NCI-H460 (cell line): ENCODE measurements at places on chromosomes 4 and X. TPM values are rescaled to one million over a fixed set of nuclear protein-coding genes. Genes with fewer than 3 reads are reported as not detected.
A peak's percentile ranks its signal among the peaks of the same experiment; 100 is the strongest.

The MAGEB1 gene
- total RNA-seq: not detected in 2 replicates

DNA sequence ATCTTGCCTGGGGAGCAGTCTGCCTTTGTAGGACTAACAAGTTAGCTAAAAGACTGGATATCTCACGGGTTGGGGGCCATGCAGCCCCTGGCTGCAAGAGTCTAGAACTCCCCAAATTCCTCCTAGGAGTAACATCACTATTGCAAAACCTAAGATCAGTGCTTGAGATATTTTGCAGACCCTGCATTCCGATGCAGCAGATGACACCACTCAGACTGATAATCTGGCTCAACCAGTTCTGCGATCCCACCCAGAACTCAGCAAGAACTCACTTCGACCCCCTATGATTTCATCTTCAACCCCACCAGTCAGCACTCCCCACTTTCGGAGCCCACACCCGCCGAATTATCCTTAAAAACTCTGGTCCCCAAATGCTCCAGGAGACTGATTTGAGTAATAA lies 834.0 kb downstream of the C4orf33 start:
- DNase-seq: no peak

DNA sequence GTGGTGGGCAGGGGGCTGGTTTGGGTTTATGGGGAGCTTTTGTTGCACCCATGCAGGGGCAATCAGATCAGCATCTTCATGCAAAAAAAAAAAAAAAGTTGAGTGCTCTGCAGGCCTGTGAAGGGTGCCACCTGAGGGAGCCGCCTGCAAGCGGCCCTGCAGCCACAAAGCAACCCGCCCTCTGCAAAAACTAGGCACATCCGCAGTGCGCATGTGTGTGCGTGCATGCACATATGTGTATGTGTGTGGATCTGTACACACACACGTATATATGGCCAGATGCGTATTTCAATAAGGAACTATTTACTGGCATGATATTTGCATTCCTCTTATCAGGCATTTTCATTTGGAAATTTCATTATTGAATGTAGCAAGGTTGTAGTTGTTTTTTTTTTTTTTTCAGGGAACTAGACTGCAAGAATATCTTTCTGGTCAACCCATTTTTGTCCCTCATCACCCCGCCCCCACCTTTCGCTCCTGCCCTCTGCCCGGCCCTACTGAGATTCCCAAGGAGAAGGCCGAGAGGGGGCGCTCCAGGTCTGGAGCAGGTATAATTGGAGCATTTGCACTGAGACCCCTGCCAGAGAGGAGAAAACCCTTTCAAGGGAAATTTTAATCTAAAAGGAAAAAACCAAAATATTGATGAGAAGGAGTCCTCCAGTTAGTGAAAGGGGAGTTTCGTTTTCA lies 18.1 kb downstream of the CCNQ start:
- DNase-seq: no peak

DNA sequence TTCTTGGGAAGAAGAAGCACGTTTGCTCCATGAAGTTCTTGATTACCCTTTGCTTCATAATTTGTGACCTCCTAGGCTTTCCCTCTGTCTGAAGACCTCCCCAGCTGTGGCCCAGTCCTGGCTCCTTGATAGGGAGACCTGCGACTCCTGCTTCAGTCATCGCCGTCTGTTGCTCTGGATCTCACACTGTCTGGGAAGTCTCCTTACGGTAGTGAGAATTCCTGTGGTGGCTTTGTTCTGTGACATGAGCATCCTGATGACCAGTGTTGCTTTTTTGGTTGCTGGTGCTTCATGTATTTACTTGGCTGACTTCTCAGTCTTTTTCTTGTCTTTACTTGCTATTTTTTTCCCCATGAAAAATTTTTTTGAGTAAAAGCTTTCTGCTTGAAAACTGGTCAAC lies 44.2 kb downstream of the JADE1 start:
- no peak for DNase-seq

GRCh38 chrX:13254076-13254785 lies 65.6 kb downstream of the ATXN3L start:
- peak; percentile 3 for DNase-seq

DNA sequence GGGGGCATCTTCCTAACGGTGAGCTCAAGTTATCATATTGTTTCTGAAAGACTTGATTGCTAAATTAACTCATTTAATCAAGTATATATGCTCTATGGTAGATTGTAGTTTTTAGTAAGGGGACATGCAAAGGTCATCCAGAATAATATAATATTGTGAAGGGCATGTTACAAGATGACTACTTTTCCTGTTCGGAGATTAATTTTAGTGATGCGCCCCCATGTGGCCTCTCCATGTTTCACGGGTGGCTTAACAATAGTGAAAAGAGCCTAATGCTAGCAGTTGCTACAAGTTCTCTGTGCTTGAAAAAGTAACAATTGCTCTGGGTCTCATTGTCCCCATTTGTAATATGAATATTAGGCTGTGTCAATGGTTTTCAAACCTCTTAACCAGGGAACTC lies 12.2 kb downstream of the SMPX start:
- peak; percentile 28 for DNase-seq

The TMPRSS11F gene
- not detected in 2 replicates for total RNA-seq

GRCh38 chr4:26806331-26806730 lies 54.3 kb upstream of the STIM2 start:
- no peak for DNase-seq

- no peak for DNase-seq
Measured at GRCh38 chrX:9670136-9670814, 95.4 kb downstream of the GPR143 start.

DNA sequence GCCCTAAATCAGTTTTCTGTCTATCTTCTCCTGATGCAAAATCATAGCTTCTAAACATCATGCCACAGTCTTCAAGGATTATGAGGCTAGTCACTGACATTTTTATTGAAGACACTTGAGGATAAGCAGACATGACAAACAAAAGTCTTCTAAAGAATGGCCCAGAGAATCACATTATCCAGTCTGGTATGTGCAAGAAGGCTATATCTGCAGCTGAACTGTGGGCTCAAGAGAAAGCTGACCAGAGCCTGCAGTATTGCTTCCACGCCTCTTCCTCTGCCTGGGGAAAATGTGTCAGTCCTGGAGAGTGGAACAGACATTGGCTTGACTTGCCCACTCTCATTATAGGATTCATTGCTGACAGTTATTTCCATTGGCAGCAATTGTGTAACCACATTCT lies 553.5 kb downstream of the SPOCK3 start:
- no peak for DNase-seq

DNA sequence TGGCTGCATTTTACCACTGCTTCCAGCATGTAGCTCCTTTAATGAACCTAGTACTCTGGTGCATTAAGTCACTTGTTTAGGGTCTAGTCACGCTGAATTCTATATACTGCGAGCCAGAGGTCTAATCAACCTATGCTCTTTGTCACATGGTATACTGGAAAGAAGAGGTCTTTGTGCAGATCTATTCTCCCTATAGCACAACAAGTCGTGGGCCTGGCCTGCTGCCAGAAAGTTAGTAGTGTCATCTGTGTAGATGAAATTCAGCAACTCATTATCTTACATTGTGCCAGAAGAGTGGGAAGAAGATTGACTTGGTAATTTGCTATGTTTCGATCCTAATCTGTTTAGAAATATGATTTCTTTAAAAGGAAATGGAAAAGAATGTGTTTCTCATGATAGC lies 80.8 kb downstream of the AWAT2 start:
- no peak for DNase-seq

DNA sequence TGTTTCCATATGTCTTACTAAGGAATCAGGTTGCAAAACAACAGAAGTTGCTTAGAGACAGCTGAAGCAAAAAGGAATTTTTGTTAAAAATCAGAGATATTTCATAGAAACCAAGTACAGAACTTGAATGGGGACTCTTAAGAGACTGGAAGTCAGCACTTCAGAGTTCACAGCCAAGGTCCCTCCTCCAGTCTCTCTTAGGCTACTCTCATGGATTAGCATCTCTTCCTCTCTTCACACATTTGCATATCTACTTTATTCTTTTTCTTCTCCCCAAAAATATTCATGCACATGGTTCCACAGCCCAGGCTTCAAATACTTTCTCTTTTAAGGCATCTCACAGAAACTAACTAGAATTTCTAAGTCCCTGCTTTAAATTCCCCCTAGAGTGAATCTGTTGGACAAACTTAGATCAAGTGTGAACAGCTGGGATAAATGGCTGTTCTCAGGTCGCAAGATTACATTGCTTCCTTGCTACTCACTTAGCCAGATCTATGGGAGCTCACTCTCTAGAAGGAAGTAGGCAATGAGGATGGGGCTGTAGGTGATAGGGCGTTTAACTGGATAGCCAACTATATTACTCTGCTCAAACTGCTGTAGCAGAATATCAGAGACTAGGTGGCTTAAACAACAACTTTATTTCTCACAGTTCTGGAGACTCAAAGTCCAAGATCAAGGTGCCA lies 73.7 kb upstream of the GALNT7 start:
- DNase-seq: no peak

- no peak for DNase-seq
Measured at GRCh38 chrX:17020356-17020755, 73.9 kb downstream of the REPS2 start.

The PABPC1L2B gene
- not detected in 2 replicates for total RNA-seq

DNA sequence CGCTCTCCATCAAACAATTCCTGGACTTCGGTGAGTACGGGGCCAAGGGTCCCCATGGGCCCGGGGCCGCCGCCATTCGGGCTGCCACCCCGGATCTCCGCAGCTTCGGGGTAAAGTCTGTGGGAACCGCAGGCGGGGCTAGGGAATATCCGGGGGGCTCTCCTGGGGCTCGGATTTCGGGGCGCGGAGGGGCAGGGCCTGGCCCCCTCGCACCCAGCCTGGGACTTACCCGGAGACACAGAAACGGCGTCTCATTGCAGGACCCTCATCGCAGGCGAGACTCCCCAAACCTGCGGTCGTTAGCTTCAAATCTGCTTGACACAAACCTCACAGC lies 413 bp downstream of the PDK3 start:
- DNase-seq: no peak

- peak; percentile 26 for DNase-seq
Measured at GRCh38 chr4:17468619-17469221, 43.2 kb downstream of the QDPR start.
